ENCODE measurements at places on chromosomes 5 and 9. TPM values are rescaled to one million over a fixed set of nuclear protein-coding genes. Genes with fewer than 3 reads are reported as not detected.
A peak's percentile ranks its signal among the peaks of the same experiment; 100 is the strongest.

GRCh38 chr5:52692039-52692438 is 95.7 kb upstream of the ITGA1 start:
- no peak overlapping the region for H3K4me3 ChIP-seq
- no peak overlapping the region for H3K27ac ChIP-seq
- no peak for DNase-seq
- no peaks in the 10 kb centered on the region for H3K27me3 ChIP-seq
- no peaks in the 10 kb centered on the region for H3K36me3 ChIP-seq

Gene MLANA
- total RNA-seq: not detected

DNA sequence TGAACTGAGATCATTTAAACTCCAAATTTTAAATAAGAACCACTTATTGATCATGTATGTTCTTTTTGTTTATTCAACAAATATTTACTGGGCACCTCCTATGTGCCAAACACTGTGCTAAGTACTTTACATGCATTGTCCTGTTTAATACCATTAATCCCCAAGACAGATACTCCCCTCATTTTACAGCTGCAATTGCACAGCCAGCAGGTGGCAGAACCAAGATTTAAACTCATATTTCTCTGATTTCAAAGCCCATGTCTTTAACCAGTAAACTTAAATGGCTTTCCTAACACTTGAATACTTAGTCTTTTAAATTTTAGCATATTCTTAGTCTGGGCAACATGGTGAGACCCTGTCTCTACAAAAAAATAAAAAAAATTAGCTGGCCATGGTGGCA is 43.4 kb upstream of the KIAA1958 start:
- no peaks in the 10 kb centered on the region for H3K4me1 ChIP-seq
- no peaks in the 10 kb centered on the region for H3K36me3 ChIP-seq
- no peak overlapping the region for H3K27ac ChIP-seq
- no peak for DNase-seq

DNA sequence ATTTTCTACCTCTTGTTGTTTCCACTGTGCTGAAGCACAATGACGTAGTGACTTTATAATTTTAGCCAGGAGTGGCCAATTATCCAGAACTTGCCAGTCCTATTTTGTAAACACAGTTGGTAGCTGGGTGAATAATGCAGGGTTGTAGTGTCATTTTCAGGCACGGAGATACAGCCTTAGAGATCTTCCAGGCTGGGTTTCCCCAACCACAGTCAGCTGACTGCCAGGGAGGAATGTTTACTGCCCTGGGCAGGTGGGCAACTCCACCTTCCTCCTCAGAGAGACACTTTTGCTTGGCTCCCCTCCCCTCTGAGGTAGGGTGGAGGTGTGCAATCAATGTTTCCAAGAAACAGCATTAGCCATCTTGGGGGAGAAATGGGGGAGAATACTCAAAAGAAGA is 228.1 kb upstream of the NR4A3 start:
- no peak overlapping the region for H3K4me3 ChIP-seq
- no peak overlapping the region for H3K27ac ChIP-seq
- H3K4me1 ChIP-seq: no peaks in the 10 kb centered on the region
- no peaks in the 10 kb centered on the region for H3K27me3 ChIP-seq
- no peaks in the 10 kb centered on the region for H3K36me3 ChIP-seq

- H3K4me3 ChIP-seq: peak overlapping the region; percentile 15
- no peak overlapping the region for H3K27ac ChIP-seq
- no peak for DNase-seq
- H3K4me1 ChIP-seq: peaks cover 27% of the 10 kb centered on the region
- H3K27me3 ChIP-seq: peaks cover 54% of the 10 kb centered on the region
- no peaks in the 10 kb centered on the region for H3K36me3 ChIP-seq
These were observed 1.6 kb downstream of the DMRT2 start for GRCh38 chr9:1051584-1052275.

Gene PLPPR1
- not detected for total RNA-seq

DNA sequence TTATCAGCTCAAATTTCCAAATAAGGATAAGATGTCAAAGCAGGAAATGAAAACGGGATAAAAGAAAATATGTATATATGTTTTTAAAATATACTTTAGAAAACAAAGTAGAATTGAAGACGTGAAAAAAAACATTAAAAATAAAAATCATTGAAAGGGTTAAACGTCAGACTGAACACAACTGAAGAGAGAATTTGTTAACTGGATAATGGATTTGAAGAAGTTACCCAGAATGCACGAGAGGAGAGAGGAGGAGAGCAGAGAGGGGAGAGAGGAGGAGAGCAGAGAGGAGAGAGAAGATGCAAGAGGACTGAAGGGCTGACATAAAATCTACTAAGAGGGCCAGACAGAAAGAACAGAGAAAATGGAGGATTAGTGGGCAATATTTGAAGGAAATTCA is 88.0 kb downstream of the CDKN2A start:
- H3K4me1 ChIP-seq: no peaks in the 10 kb centered on the region
- no peaks in the 10 kb centered on the region for H3K36me3 ChIP-seq
- H3K4me3 ChIP-seq: no peak overlapping the region

DNA sequence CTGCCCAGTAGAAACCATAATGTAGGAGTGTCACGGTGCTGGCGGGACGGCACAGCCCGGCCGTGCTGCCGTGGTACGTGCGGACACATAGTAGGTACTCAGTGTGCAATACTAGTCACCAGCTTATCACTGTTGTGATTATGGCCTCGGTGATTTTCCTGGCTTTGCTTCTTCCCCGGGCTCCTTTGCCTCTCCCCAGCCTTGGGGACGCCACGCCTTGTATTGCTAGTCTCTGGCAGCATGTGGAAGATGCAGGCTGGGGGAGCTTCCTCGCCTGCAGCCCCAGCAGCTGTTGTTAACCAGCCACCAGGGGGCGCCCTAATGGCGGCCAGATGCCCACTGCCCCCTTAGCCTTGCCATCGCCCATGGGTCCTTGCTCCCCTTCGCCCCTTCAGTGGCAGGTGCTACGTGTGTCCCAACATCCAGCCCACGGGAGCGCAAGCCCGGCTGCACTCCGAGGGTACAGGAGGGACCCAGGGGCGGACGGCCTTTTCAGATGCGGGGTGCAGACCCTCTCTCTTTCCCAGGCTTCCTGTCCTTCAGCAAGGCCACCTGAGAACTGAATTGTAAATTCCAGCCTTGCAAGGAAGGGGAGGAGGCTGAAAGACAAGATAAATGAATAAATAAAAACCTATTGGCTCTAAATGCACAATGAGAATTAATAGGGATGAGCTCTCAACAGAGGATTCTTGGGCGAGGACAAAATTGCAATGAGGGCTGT is 8.0 kb downstream of the NTNG2 start:
- no peaks in the 10 kb centered on the region for H3K4me1 ChIP-seq
- no peak overlapping the region for H3K4me3 ChIP-seq
- H3K27me3 ChIP-seq: peaks cover 1% of the 10 kb centered on the region
- DNase-seq: peak; percentile 41
- no peaks in the 10 kb centered on the region for H3K36me3 ChIP-seq

Gene C9orf152
- not detected for total RNA-seq

GRCh38 chr5:38650946-38651345 is 94.5 kb upstream of the LIFR start:
- H3K27ac ChIP-seq: no peak overlapping the region
- H3K36me3 ChIP-seq: no peaks in the 10 kb centered on the region
- no peak for DNase-seq
- no peaks in the 10 kb centered on the region for H3K4me1 ChIP-seq

Gene PLGRKT
- total RNA-seq: 34.3 TPM

DNA sequence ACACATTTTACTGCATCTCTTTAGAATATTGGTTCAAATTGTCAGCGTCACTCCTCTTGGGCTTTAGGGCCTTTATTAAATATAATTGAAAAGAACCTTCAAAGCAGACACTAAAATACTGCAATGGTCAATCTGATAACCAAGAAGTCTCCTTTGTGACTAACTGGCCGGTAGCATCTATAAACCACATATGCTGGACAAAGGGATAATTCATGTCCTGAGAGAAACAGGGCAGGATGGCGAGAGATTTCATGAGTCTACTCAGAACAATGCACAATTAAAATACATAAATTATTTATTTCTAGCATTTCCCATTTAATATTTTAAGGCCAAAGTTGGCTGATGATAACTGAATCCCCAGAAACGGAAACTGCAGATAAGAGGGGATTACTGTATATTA is 1083.4 kb upstream of the CDH18 start:
- H3K4me1 ChIP-seq: no peaks in the 10 kb centered on the region
- H3K27ac ChIP-seq: no peak overlapping the region
- H3K27me3 ChIP-seq: no peaks in the 10 kb centered on the region
- H3K4me3 ChIP-seq: no peak overlapping the region

DNA sequence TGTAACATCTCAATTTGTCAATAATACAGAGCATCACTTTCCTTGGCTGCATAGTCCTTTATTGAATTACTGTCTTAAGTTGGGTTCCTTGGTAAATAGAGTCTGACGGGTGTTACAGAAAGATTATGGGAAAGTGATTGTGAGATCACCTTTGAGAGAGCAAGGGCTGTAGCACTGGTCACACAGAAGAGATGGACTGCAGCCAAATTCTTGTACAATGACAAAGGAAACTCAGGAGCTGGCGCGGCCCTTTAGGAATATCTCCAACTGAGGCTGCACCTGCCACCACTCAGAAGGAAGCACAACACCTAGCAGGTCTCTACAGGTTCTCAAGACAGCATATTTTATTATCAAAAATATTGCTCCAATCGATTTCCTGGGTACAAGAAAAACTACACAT is 350.0 kb upstream of the ISL1 start:
- H3K27me3 ChIP-seq: no peaks in the 10 kb centered on the region
- H3K4me3 ChIP-seq: no peak overlapping the region

Gene WDR38
- not detected for total RNA-seq

GRCh38 chr9:97567894-97568202 is 65.3 kb downstream of the TSTD2 start:
- H3K4me3 ChIP-seq: no peak overlapping the region
- no peak overlapping the region for H3K27ac ChIP-seq
- no peaks in the 10 kb centered on the region for H3K4me1 ChIP-seq
- no peaks in the 10 kb centered on the region for H3K27me3 ChIP-seq
- no peak for DNase-seq

- no peaks in the 10 kb centered on the region for H3K36me3 ChIP-seq
- no peak overlapping the region for H3K27ac ChIP-seq
- H3K27me3 ChIP-seq: peaks cover 3% of the 10 kb centered on the region
- H3K4me1 ChIP-seq: no peaks in the 10 kb centered on the region
These were observed 28.5 kb upstream of the UNC5A start for GRCh38 chr5:176781638-176782570.

GRCh38 chr5:90037646-90038045 is 371.9 kb downstream of the CETN3 start:
- DNase-seq: no peak
- H3K27ac ChIP-seq: no peak overlapping the region
- H3K4me1 ChIP-seq: no peaks in the 10 kb centered on the region
- H3K4me3 ChIP-seq: no peak overlapping the region

GRCh38 chr9:76531231-76531780 is 72.3 kb downstream of the GCNT1 start:
- H3K27ac ChIP-seq: no peak overlapping the region
- no peak overlapping the region for H3K4me3 ChIP-seq
- no peaks in the 10 kb centered on the region for H3K36me3 ChIP-seq

- peak; percentile 43 for DNase-seq
- peaks cover 88% of the 10 kb centered on the region for H3K4me1 ChIP-seq
- peak overlapping the region; percentile 49 for H3K4me3 ChIP-seq
- no peaks in the 10 kb centered on the region for H3K36me3 ChIP-seq
These were observed 11.3 kb downstream of the RAPGEF1 start for GRCh38 chr9:131728546-131728910.

GRCh38 chr9:107620801-107621200 is 131.2 kb upstream of the KLF4 start:
- H3K36me3 ChIP-seq: no peaks in the 10 kb centered on the region
- no peaks in the 10 kb centered on the region for H3K4me1 ChIP-seq
- no peak for DNase-seq
- H3K4me3 ChIP-seq: no peak overlapping the region

GRCh38 chr9:110978516-110978915 is 59.8 kb downstream of the LPAR1 start:
- no peak overlapping the region for H3K4me3 ChIP-seq
- H3K27ac ChIP-seq: no peak overlapping the region
- H3K36me3 ChIP-seq: no peaks in the 10 kb centered on the region
- no peaks in the 10 kb centered on the region for H3K4me1 ChIP-seq
- H3K27me3 ChIP-seq: no peaks in the 10 kb centered on the region

GRCh38 chr5:150489360-150490295 is 18.3 kb upstream of the NDST1 start:
- H3K4me1 ChIP-seq: peaks cover 5% of the 10 kb centered on the region
- H3K27me3 ChIP-seq: peaks cover 4% of the 10 kb centered on the region
- H3K27ac ChIP-seq: no peak overlapping the region
- DNase-seq: no peak

GRCh38 chr9:83707518-83707767 is 315 bp downstream of the UBQLN1 start:
- peaks cover 39% of the 10 kb centered on the region for H3K4me1 ChIP-seq
- H3K27me3 ChIP-seq: no peaks in the 10 kb centered on the region
- H3K36me3 ChIP-seq: no peaks in the 10 kb centered on the region
- peak overlapping the region; percentile 99 for H3K4me3 ChIP-seq
- no peak for DNase-seq
- H3K27ac ChIP-seq: peak overlapping the region; percentile 99

Gene ENTREP1
- not detected for total RNA-seq

GRCh38 chr5:127810707-127811490 is 107.7 kb downstream of the CCDC192 start:
- no peak for DNase-seq
- H3K27ac ChIP-seq: no peak overlapping the region
- H3K4me1 ChIP-seq: no peaks in the 10 kb centered on the region

DNA sequence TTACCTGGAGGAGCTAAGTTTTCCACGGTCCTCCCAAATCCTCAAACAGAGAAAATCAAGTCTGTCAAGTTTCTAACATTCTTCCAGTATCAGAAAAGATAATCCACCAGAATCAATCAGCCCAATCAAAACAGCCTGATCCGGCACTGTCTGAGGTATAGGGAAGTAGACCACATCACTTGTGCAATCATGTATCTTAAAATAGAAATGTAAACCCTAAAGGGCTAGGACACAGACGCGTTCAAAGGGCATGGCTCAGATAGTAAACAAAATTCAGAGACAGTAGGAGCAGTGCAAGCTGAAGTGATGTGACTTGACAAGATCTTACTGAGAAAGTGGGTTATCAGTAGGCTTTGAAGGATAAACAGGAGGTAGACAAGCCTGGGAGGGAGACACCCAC is 252.4 kb upstream of the DAPK1 start:
- H3K27ac ChIP-seq: no peak overlapping the region
- no peaks in the 10 kb centered on the region for H3K36me3 ChIP-seq
- H3K27me3 ChIP-seq: peaks cover 5% of the 10 kb centered on the region
- H3K4me3 ChIP-seq: no peak overlapping the region

GRCh38 chr5:39319395-39319794 is 44.9 kb downstream of the C9 start:
- no peak overlapping the region for H3K4me3 ChIP-seq
- no peak for DNase-seq
- no peaks in the 10 kb centered on the region for H3K36me3 ChIP-seq

DNA sequence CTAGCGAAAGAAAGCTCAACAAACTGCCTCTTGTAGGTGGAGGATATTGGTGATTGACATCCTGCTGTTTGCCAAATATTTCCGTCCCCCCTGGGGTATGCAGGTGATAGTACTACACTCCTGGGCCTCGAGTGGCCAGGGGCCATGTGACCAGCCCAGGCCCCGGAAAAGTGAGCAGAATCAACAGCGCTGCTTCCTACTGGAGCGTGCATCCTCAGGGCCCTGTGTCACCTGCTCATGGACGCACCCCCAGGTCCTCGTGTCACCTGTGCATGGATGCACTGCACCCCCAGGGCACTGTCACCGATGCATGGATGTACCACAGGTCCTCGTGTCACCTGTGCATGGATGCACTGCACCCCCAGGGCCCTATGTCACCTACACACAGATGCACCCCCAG is 43.8 kb downstream of the ADAMTS16 start:
- H3K27me3 ChIP-seq: no peaks in the 10 kb centered on the region
- H3K36me3 ChIP-seq: no peaks in the 10 kb centered on the region
- DNase-seq: no peak
- H3K4me3 ChIP-seq: no peak overlapping the region

Gene PHF24
- 0.04 TPM for total RNA-seq

All from CD8-positive, alpha-beta memory T cell (primary cell).